Activated CD4-positive, alpha-beta T cell treated with anti-CD3 and anti-CD28 coated beads for 24 hours (primary cell): ENCODE measurements at places on chromosomes 16 and 17.

DNA sequence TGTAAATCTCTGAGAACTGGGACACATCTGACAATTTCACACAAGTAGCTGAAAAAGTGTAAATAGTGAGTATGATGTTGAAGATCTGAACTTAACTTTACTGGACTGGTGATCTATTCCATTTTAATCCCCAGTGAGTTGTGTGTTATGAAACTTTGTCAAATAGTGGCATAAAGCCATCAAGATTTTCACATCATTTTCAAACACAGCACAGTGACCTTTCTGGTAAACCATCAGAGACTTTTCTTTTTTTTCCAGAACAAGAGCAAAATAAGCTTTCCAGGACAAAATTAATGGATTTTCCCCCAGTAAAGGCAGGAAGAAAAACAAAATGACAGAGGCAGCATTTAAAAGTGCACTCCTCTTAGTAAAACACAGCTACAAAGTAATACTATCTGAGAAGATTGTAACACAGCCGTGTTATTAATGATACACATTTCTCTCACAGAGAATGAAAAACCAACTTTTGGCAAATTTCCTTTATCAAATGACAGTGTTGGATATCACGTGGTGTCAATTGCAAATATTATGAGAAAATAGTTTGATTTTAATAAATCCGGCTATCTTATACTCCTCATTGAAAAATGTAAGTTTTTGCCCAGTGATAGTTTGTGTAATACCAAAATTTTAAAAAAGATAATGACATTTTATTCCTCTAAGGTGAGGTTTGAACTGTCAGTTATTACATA lies 16.8 kb upstream of the COL1A1 start:
- no peak for DNase-seq

- DNase-seq = no peak
These were observed 31.9 kb downstream of the CDK5R1 start for GRCh38 chr17:32518646-32519227.

DNA sequence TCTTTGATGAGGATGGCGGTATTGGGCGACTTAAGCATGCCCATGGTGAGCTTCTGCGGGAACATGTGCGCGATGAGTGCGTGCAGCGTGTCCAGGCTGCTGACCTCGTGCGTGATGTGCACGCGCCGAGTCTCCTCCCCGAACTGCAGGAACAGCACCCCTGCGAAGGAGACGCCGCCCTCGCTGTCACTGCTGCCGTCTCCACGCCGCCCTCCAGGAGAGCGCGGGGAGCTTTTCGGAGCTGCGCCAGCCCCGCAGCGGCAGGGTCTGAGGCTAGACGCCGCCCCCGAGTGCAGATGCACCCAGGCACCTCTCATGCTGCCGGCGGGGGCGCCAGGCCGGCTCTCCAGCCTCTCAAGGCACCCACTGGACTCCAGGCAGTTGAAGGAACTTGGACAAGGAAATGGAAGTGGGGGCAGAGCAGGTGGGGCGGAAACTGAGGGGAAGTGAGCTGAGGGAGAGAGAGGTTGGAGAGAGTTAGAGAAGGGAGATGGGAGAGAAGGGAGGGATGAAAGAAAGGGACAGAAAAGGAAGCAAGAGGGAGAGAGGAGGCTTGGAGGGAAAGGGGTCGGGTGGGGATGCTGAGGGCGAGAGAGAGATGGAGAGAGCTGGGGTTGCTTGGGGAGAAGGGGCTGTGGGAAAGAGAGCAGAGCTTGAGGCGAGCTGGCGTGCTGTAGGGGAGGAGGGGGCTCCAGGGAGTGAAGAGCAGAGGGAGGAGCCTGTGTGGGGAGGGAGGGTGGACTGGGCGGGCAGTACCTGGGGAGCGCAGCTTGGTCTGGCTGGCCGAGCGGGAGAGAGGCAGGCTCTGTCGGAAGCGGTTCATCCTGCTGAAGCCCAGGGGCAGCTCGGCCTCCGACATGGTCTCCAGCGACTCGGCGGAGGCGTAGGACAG lies 42.1 kb downstream of the SRCIN1 start:
- no peak for DNase-seq

GRCh38 chr17:29116804-29117753 lies 63.1 kb downstream of the MYO18A start:
- peak; percentile 80 for DNase-seq

DNA sequence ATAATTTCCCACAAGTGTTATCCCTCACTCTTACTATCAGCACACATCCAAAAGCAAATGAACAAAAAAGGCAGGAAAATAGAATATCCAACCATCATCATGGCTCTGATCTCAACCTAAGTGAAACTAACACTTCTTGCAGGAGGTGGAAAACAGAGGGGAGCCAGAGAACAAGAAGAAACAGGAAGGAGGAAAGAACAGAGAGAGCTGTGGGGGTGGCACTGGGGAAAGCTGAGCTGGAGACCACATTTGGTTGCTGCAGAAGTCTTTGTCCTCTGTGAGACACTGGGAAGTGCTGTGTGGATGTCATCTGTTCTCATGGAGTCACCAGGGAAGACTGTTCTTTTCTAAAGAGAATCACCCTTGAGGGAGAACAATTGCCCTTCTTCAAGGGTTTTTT lies 34.7 kb downstream of the GRB7 start:
- no peak for DNase-seq

DNA sequence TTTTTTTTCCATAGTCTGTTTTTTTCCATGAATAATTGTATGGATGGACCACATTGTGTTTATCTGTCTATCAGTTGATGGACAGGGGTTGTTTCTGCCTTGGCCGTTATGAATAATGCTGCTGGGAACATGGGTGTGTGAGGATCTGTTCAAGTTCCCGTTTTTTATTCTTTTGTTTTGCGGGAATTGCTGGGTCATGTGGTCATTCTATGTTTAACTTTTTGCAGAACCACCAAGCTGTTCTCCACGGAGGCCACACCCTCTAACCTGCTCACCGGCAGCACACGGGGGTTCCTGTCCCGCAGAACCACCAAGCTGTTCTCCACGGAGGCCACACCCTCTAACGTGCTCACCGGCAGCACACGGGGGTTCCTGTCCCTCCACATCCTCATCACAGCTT lies 5.9 kb upstream of the MSLN start:
- no peak for DNase-seq

DNA sequence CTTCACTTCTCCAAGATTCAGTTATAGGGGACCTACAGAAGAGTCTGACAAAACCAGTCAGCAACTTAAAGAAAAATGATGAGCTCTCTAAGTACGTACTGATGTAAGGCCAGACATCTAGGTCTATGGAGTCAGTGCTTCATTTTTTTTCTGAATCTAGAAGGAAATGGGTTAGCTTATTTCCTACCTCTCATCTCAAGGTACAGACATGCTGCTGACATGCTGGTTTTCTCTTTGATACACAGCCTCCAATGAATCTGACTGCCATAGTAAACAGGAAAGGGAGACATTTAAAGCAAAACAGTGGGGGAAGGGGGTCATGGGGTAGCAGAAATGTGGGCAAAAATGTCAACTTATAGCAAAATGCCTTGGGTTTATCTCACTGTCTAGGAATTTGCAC lies 16.4 kb downstream of the CDR2 start:
- no peak for DNase-seq

GRCh38 chr16:11500700-11501346 lies 85.9 kb downstream of the LITAF start:
- DNase-seq = no peak

GRCh38 chr17:80998118-80998747 lies 6.6 kb downstream of the CHMP6 start:
- DNase-seq = no peak

DNA sequence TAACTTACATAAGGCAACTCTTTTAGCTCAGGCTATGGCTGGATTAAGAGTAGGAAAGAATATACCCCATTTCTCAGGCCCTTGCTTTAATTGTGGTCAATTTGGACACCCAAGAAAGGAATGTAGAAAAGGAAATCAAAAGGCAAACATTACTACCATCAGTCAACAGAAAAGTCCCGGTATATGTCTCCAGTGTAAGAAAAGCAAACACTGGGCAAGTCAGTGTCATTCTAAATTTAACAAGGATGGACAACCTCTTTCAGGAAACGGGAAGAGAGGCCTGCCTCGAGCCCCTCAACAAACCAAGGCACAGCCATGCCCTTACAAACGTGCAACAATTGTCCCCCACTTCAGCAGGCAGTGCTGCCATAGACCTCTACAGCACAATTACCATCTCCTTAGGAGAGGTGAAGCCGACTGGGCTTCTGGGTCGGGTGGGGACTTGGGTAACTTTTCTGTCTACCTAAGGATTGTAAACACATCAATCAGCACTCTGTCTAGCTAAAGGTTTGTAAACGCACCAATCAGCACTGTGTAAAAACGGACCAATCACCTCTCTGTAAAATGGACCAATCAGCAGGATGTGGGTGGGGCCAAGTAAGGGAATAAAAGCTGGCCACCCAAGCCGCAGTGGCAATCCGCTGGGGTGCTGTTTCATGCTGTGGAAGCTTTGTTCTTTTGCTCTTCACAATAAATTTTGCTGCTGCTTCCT lies 12.4 kb downstream of the MRPL58 start:
- DNase-seq = no peak

DNA sequence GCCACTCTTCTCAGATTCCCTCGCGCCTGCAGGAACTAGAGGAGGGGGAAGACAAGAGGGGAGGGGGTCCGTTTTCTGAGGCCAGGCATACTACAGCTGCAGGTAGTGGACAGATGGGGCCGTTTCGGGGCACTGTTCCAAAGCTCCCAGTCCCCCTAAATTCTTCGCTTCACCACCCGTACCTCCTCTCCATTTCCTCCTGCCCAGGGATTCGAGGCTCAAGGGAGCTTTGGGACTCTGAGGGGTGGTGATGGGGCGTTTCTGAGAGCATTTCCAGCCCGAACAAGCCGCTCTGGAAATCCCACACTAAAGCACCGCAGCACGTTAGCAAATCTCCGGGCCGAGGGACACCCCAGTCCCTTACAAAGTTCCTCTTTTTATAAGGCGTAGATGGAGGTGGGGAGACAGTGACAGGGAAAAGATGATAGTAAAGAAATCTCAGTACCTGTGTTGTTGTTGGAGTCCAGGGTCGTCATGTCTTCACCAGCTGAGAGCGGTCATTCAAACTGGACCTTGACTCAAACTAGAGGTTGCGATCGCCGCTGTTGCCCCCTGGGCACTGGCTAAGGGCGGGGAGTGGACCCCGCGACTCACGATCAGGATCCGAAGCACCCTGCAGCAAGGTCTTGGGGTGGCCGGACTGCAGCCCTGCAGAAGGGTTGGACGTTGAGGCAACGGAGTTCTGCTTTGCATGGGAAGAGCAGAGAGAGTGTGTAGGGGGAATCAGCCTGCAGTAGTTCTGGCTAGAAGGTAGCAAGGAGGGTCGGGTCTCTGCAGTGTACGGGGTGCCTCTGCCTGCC lies 570 bp downstream of the NR1D1 start:
- no peak for DNase-seq

- no peak for DNase-seq
These were observed 20.0 kb upstream of the SLC35G3 start for GRCh38 chr17:35214192-35214591.

DNA sequence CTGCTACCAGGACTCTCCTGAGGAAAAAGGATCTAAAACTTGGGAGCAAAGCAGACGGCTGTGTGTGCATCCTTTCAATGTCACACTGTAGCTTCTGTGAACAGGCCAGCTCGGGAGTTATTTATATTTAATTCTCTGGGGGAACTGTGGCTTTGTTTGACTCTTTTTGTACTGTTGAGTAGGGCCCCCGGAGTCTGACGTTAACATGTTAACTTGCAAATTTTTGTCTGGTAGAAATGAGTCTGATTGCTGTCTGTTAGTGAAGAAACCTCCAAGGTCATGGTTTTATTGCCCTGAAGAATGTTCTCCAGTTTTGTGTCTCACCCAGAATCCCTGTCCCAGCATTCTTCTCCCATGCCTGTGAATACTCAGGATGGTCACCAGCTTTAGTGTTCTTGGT lies 14.2 kb upstream of the KCNG4 start:
- no peak for DNase-seq

DNA sequence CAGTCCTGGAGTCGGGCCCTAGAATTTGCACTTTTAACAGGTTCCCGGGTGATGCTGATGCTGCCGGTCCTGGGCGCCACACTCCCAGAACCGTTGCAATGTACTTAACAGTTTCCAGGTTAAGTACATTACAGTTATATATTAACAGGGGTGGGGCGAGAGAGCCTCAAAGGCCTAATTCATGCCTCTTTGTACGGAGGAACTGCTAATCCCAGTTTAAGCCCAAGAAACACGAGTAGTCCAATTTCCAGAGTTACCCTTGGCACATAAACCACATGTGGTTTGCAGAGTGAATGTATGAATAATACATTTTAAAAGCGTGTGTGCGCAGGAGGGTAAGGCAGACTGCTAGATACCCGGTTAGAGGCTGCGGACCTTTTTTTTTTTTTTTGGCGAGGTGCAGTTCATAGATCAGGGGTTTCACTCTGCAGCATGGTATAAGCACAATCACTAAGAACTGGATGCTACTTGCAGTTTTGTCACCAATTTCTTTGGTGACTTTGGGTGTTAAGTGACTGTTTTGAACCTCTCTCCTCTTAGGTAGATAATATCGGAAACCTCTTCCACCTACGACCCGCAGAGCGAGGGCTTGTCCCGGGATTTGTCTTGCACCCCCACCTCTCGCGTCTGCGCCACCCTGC lies 713 bp downstream of the COX11 start:
- no peak for DNase-seq

DNA sequence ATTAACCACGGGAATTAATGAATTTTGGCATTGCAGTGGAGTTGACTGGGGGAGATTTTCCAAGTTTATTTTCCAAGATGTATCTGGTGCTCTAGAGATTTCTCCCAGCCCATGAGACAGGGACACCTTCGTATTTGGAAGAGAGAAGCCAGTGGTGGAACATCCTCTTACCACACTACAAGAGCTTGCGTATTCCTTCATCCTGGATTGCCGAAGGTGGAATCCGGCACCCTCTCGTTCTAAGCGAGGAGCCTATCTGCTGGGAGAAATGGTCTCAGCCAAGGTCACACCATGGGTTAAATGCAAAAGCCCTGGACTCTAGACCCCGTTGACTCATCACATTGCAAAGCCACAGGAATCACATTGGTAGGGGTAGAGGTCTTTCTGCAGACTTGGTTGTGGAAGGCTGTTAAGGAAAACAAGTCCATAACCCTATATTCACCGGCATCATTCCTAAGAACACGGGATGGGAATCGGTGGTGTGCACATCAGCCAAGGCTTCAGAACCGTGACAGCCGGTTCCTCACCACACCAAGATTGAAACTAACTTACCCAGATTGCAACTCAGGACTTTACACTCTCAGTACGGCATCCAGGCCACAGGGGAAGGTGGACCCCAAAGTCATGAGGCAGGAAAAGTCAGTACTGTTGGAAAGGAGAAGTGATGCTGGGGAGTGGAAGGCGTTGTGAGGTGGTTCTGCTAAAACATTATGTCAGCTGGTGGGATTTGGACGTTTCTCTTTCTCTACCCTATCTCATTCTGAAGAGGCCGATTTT lies 259.8 kb downstream of the CPPED1 start:
- DNase-seq = no peak

GRCh38 chr16:87382023-87382785 lies 1.4 kb downstream of the FBXO31 start:
- no peak for DNase-seq

DNA sequence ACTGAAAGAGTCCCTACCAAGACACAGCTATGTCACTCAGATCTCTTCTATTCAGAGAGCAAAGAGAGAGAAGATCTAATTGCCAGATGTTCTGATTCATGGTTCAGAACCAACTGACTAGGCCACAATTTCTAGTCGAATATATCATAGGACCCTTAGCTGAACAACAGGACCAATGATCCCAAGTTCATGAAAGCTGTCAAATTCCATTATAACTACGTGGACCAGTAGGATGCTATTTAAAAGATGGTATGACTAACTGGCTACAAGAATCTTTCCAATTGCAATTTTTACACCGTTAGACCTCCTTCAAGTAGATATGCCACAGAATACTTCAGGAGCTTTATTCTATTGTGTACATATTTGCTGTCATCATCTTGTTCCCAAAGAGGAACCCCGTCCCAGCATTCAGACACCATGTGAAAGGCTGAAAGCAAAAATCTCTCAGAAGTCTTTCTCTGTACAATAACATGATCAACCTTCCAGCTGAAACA lies 26.0 kb downstream of the DCUN1D3 start:
- DNase-seq = no peak
